ENCODE measurements at places on chromosomes 11 and 22. TPM values are rescaled to one million over a fixed set of nuclear protein-coding genes. Genes with fewer than 3 reads are reported as not detected.
A peak's percentile ranks its signal among the peaks of the same experiment; 100 is the strongest.

MB gene
- total RNA-seq: 0.77 TPM

DNA sequence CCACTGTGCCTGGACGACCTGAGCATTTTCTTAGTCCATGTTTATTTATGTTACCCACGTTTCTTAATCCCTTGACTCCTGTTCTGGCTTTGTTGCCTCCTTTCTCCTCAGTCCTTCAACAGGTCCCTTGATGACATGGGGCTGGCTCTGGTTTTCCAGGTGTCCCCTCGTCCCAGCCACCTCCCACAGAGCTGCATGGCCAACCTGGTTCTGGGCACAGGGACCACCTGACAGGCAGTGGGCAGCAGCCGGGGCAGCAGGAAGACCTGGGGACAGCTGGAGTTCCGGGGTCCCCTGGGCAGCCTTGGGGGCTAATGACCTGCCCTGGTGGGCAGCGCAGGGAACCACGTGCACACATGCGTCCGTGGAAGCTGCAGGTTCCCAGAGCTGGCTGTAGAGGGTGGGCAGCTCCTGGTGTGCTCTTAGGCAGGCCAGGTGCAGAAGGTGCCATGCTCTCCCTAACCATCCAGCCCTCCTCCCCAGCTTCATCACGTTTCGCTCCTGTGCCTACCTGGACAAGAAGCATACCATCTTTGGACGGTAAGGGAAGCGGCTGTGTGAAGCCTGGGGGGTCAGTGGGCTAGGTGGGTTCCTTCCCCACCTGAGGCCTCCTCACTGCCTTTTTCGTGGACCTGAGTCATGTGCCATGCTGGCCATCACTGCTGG is 27.7 kb downstream of the PPIL2 start:
- no peaks in the 10 kb centered on the region for H3K4me1 ChIP-seq
- no peak overlapping the region for H3K4me3 ChIP-seq
- H3K27me3 ChIP-seq: no peaks in the 10 kb centered on the region
- no peak overlapping the region for H3K27ac ChIP-seq
- no peak for DNase-seq
- H3K36me3 ChIP-seq: peaks cover 3% of the 10 kb centered on the region

DNA sequence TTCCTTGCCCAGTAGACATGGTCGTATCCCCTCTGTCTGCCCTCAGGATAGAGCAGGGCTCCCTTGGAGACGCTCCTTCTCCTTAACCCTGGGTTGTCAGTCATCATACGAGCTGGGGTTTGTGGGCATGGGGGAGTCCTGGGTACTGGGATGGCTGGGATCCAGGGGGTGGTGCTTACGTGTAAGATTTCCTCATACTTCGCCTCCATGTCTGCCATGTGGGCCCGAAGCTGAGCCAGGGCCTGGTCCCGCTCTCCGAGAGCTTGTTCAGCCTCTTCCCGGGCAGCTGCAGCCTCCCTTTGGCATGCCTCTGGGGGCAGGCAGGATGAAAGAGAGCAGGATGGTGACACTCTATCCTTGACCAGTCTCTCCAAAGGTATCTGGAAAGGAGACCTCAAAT is 5.3 kb downstream of the NHERF4 start:
- H3K27ac ChIP-seq: no peak overlapping the region
- H3K36me3 ChIP-seq: no peaks in the 10 kb centered on the region
- no peak overlapping the region for H3K4me3 ChIP-seq
- H3K27me3 ChIP-seq: no peaks in the 10 kb centered on the region
- no peak for DNase-seq

DNA sequence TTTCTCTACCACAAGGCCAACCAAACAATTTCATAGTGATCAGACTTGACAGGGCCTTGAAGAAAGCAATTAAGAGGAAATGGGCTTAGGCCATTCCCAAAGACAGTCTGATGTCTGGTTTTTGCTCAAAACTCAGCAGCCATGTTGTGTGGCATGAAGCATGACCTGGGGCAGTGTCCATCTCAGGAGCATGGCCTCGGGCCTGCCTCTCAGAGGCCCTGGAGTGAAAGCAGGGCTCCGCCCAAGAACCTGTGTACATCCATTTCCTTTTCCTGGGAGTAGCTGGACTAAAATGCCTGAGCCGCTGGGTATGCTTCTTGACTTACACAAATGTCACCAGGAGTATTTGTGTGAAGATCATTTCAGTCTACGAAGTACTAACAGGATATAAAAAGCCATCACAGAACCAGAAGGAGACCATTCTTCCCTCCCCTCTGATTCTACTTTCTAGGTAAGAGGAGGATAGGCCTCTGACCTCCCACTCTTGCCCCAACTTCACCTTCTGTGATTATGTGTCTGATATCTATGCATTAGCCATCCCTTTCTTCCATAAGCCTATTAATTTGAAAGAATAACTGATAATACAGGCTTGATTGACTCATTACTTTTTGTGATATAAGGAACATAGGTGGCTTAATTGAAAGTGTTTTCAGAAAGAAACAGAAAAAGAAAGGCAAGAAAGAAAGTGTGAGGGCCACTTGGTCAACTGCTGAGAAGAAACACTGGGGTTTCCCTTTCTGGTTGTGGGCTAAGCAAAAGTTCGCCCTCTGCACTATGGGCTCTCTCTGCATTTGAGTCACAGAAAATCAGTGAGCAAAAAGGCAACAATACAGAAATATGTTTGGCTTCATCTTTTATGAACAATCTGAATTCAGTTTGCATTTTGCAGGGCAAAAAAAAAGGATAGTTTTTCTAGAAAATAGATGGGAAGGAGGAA is 188.6 kb upstream of the MTMR2 start:
- no peaks in the 10 kb centered on the region for H3K27me3 ChIP-seq
- DNase-seq: no peak
- peaks cover 18% of the 10 kb centered on the region for H3K4me1 ChIP-seq
- H3K27ac ChIP-seq: no peak overlapping the region

GRCh38 chr22:27614006-27614649 is 187.4 kb downstream of the MN1 start:
- no peaks in the 10 kb centered on the region for H3K36me3 ChIP-seq
- H3K4me1 ChIP-seq: no peaks in the 10 kb centered on the region
- no peak for DNase-seq
- no peak overlapping the region for H3K4me3 ChIP-seq

DNA sequence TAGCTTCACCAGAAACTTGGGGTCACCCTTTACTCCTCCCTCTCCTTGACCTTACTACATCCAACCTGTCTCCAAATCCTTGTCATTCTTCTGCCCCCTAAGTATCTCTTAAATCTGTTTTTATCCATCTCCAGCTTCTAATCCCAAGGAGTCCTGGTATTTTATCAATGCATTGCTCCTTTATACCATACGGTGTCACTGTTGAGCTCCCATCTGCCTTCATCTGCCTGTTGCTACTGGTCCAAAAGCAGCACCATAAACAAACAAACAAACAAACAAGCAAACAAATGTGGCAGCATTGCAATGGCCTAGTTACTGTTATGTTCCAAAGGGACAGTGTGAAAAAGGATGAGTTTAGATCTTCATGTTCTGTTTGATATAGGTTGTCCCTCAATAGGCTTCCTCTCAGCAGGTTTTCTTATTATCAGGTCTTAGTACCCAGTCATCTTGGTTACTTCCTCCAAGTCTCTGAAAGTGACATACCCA is 34.2 kb downstream of the DNHD1 start:
- H3K4me1 ChIP-seq: peaks cover 4% of the 10 kb centered on the region
- no peak overlapping the region for H3K27ac ChIP-seq
- no peaks in the 10 kb centered on the region for H3K27me3 ChIP-seq

IGLL5 gene
- not detected for total RNA-seq

GGTLC3 gene
- total RNA-seq: not detected

TRIM48 gene
- not detected for total RNA-seq

- DNase-seq: no peak
- H3K36me3 ChIP-seq: no peaks in the 10 kb centered on the region
- no peak overlapping the region for H3K27ac ChIP-seq
- no peak overlapping the region for H3K4me3 ChIP-seq
Measured at GRCh38 chr22:48241658-48242057, 1479.2 kb downstream of the TBC1D22A start.

- no peaks in the 10 kb centered on the region for H3K36me3 ChIP-seq
- no peaks in the 10 kb centered on the region for H3K4me1 ChIP-seq
- no peak overlapping the region for H3K4me3 ChIP-seq
- H3K27me3 ChIP-seq: no peaks in the 10 kb centered on the region
- H3K27ac ChIP-seq: no peak overlapping the region
Measured at GRCh38 chr11:34558211-34558610, 44.6 kb upstream of the ELF5 start.

CALCA gene
- total RNA-seq: not detected

GRCh38 chr11:35485656-35486322 is 39.6 kb downstream of the PAMR1 start:
- no peaks in the 10 kb centered on the region for H3K4me1 ChIP-seq
- H3K27ac ChIP-seq: no peak overlapping the region
- no peaks in the 10 kb centered on the region for H3K36me3 ChIP-seq
- H3K27me3 ChIP-seq: no peaks in the 10 kb centered on the region
- H3K4me3 ChIP-seq: no peak overlapping the region

DNA sequence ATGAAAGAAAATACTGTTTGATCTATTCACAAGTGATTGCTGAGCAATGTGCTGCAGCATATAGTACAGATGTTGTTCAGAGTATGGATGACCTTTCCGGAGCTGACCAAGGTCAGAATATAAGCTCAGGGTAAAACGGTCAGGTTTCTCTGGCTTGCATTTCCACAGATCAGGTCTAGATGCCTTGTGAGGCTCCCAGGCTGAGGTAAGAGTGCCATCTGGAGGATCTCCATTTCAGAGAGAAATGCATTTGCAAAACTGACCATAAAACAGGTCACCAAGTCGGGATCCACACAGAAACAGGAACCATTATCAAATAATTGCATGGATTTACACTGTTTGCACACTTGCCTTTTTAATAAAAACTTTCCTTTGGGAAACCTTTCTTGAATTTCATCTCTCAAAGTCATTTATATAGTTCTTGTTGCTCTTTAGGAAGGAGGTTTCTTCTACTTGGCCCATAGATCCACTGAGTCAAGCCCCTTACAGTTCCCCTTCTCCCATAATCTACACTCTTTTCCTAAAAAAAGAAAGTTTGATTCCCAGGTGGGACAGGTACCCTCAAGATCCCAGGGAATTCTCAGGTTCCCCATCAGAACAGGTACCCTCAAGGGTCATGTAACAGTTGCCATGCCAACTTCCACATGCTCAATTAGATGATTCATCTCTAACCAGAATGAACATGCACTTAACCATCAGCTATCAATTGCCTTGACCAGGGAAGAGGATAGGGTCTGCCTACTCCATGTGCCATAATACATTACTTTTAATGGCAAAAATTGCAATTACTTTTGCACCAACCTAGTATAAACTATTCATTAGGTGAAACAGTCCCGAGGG is 25.0 kb upstream of the TMPRSS5 start:
- no peaks in the 10 kb centered on the region for H3K27me3 ChIP-seq
- H3K36me3 ChIP-seq: peaks cover 3% of the 10 kb centered on the region
- no peak overlapping the region for H3K4me3 ChIP-seq
- DNase-seq: peak; percentile 83
- H3K4me1 ChIP-seq: peaks cover 45% of the 10 kb centered on the region

DNA sequence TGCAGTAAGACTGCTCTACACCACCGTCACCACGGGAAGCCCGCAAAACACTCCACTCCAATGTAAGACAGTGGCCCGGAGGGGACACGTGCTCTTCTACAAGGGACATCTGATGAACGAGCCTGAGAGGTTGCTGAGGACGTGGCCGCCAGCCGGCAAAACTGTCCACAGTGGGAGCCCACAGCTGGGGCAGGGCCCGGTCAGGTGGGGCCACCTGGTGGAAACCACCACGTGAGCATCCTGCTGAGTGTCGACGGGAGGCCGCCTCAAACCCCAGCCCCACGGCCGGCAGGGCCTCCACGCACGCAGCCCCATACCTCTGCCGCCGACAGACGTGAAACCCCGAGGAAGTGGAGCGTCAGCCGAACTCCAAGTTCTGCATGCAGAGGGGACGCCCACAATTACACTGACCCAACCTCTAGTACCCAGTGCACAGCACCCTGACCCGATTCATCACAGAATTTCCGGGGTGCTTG is 42.6 kb downstream of the BRD1 start:
- H3K4me3 ChIP-seq: no peak overlapping the region
- H3K27ac ChIP-seq: no peak overlapping the region
- peaks cover 2% of the 10 kb centered on the region for H3K36me3 ChIP-seq
- no peak for DNase-seq
- no peaks in the 10 kb centered on the region for H3K27me3 ChIP-seq

DNA sequence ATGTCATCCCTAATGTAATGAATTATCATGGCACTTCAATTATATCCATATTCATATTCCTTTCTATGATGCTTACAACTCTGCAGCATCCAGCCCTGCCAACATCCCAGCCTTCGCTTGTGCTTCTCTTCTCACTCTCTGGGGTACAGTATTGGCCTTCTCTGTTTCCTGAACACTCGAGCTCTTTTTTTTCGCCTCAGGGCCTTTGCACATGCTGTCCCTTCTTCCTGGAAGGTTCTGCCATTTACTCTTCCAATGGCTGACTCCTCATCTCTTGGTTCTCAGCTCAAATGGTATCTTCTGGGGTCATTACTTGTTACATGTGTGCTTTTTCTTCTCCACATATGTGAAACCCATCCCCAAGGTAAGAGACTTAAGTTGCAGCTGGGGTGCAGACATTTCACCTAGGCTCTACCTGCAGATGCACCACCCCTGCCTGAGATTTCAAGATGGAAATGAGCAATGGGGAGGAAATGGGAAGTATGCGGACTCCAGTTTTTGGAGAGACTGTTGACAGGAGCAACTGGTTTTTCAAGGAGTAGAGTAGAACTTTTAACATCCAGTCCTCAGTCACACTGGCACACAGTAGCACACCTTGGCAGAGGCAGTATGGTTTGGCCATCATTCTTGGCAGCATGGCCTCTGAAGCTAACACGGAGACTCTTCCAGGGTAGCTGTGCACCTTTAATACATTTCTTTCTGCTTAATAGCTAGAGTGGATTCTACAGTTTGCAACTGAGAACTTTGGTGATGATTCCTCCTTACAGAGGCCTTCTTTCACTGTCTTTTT is 42.4 kb upstream of the DMC1 start:
- no peaks in the 10 kb centered on the region for H3K27me3 ChIP-seq
- no peak for DNase-seq
- H3K27ac ChIP-seq: no peak overlapping the region

- peaks cover 5% of the 10 kb centered on the region for H3K4me1 ChIP-seq
- peak overlapping the region; percentile 54 for H3K4me3 ChIP-seq
- peak overlapping the region; percentile 100 for H3K27ac ChIP-seq
- DNase-seq: peak; percentile 75
- peaks cover 8% of the 10 kb centered on the region for H3K36me3 ChIP-seq
Measured at GRCh38 chr11:61791737-61792309, 576 bp downstream of the TMEM258 start.

DNA sequence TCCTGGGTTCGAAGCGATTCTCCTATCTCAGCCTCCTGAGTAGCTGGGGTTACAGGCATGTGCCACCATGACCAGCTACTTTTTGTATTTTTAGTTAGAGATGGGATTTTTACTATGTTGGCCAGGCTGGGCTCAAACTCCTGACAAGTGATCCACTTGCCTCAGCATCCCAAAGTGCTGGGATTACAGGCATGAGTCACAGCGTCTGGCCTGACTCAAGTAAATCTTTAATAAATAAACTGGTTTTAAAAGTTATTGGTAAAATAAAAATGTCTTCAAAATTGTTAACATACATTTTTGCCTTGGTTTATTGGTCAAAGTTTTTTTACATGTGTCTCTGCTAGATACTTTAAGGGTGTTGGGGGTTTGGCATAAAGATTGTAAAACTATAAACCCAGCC is 7.3 kb upstream of the PES1 start:
- H3K36me3 ChIP-seq: no peaks in the 10 kb centered on the region
- no peak overlapping the region for H3K27ac ChIP-seq
- DNase-seq: no peak
- no peaks in the 10 kb centered on the region for H3K27me3 ChIP-seq
- H3K4me3 ChIP-seq: no peak overlapping the region
- no peaks in the 10 kb centered on the region for H3K4me1 ChIP-seq

- no peaks in the 10 kb centered on the region for H3K27me3 ChIP-seq
- peaks cover 70% of the 10 kb centered on the region for H3K4me1 ChIP-seq
- no peak overlapping the region for H3K4me3 ChIP-seq
- H3K27ac ChIP-seq: no peak overlapping the region
- DNase-seq: no peak
Measured at GRCh38 chr11:75644370-75644769, 24.5 kb downstream of the MAP6 start.

All from Caco-2 (cell line).